HFF-Myc (cell line): ENCODE measurements at places on chromosomes 13 and 19.
A peak's percentile ranks its signal among the peaks of the same experiment; 100 is the strongest.

DNA sequence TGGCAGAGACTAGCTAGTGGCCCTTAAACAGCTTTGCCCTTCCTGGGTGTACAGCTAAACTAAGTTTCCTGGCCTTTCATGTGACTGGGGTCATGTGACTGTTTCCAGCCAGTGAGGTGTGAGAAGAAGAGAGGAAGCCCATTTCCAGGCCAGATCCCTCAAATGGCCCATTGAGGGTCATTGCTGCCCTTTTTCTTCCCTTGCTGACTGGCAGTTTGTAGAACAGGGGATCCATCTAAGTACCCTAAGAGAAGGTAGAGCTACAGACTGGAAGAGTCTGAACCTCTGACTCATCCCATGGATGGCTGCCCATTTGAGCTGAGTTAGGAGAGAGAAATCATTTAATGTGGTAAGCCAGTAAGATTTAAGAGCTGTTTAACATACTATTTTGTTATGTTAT, 2.8 kb downstream of the SWSAP1 start:
- DNase-seq, result peak; percentile 68

DNA sequence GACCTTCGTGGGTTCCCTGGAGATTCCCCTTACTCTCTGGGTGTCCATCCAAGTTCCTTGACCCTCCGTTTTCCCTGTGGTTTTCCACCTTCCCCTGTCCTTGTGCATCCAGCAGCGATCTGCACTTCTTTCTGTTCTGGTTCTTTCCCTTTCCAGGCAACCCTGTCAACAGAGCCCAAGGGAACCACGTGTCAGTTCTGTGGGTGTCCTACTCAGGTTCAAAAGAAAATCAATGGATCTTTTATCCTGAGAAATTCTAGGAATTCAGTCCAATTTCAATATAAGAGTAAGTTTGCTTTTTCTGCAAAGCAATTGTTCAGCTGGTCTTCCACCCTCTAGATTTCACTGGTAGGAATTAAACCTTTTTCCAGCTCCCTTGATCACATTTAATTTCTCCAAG, 1394.8 kb upstream of the SLC10A2 start:
- no peak for DNase-seq

GRCh38 chr13:77377016-77377415, 50.1 kb upstream of the MYCBP2 start:
- no peak for DNase-seq

DNA sequence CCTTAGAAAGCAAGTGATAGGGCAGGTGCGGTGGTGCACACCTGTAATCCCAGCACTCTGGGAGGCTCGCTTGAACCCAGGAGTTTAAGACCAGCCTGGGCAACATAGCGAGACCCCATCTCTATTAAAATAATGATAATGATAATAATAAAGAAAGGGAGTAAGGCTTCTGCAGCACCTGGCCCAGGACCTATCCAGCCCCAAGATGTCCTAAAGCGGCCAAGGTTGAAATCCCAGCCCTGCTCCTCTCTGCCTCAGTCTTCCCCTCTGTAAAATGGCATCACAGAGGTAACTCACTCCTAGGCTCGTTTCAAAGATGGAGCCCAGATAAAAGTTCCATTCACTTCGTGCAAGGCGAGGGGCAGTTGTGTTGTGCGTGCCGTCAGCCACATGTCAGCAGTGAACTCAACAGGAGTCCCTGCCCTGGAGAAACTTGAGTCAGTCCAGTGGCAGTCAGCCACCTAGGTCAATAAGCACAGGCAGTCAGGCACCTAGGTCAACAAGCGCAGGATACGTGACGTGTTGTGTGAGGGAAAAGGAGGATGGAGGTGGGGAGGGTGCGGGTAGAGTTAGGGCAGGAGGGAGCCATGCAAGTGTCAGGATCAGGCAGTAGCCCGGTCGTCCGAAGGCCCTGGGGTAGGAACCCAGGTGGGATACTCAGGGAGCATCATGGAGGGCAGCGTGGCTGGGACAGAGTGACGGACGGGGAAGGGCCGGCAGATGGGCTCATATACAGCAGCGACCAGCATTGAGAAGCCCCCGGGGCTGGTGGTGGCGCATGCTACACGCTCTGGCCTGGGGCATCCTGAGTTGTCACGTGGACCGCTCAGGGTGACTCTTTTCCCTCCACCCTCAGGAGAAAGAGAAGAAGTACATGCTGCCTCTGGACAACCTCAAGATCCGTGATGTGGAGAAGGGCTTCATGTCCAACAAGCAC, 16.6 kb downstream of the TMED1 start:
- no peak for DNase-seq

- DNase-seq, result peak; percentile 14
These were observed 82.9 kb downstream of the PDS5B start for GRCh38 chr13:32669030-32669646.

- DNase-seq, result no peak
These were observed 617.2 kb downstream of the SLITRK5 start for GRCh38 chr13:88288326-88288725.
